Aorta (tissue), 5 donors: ENCODE measurements at places on chromosomes 2 and 18. TPM values are rescaled to one million over a fixed set of nuclear protein-coding genes. Genes with fewer than 3 reads are reported as not detected.
A peak's percentile ranks its signal among the peaks of the same experiment; 100 is the strongest.

GRCh38 chr2:119218478-119219064 lies 5.1 kb upstream of the STEAP3 start:
- H3K27me3 ChIP-seq, result no peaks in the 10 kb centered on the region
- H3K36me3 ChIP-seq, result no peaks in the 10 kb centered on the region
- DNase-seq, result no peak
- H3K27ac ChIP-seq, result no peak overlapping the region

DNA sequence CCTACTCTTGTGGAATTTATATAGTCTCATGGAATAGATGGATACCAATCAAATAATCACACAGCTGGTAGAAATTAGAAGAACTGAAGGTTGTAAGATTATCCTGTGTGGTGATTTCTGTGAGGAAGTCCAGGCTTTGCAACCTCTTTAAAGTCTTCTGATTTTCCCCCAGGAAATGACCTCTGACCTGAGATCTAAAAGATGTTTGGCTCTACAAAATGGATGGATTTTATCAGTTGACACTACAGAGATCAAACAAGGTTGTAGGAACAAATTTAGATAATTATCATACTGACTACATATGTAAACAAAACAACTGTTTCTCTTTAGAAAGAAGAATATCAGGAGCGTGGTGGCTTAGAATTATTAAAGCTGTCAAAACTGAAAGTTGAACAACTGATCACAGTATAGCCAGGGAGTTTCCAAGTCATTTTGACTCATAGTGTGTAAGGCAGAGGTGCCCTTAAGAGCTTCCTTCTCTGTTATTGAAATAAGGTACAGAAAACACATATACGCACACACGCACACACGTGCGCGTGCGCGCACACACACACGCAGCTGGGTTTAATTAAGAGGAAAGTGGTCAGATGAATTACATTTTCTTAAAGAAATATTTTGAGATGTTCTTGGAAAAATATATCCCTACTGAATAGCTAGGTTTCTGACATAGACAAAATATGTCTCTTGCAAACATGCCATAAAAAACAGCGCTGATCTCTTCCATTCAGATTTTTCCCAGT lies 35.5 kb upstream of the PELI1 start:
- H3K4me1 ChIP-seq, result no peaks in the 10 kb centered on the region
- H3K27me3 ChIP-seq, result no peaks in the 10 kb centered on the region
- no peaks in the 10 kb centered on the region for H3K36me3 ChIP-seq
- no peak for DNase-seq

GRCh38 chr2:19695706-19696105 lies 206.1 kb downstream of the TTC32 start:
- no peak overlapping the region for H3K4me3 ChIP-seq
- H3K4me1 ChIP-seq, result no peaks in the 10 kb centered on the region
- DNase-seq, result no peak
- H3K27me3 ChIP-seq, result no peaks in the 10 kb centered on the region

GRCh38 chr2:133986881-133987795 lies 266.7 kb upstream of the MGAT5 start:
- H3K4me1 ChIP-seq, result no peaks in the 10 kb centered on the region
- H3K27ac ChIP-seq, result no peak overlapping the region
- no peaks in the 10 kb centered on the region for H3K36me3 ChIP-seq
- no peak overlapping the region for H3K4me3 ChIP-seq
- no peak for DNase-seq

DNA sequence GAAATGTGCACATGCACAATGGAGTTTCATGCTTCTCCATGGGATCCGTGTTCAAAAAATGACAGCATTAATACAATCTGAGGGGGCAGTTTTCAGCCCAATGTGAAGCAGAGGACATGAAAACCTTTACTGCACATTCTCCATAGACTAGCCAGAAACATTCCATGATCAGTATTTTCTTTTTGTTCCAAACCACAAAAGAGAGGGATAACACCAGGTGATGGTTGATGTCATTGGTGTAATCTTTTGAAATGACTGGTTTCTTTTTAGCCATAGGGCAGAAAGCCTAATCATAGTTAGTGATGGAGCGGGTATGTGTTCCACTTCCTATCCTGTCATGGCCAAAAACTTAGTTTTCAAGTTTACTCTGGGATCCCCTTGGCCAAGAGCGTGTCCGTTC lies 1.8 kb upstream of the KYNU start:
- H3K27me3 ChIP-seq, result no peaks in the 10 kb centered on the region
- H3K4me3 ChIP-seq, result no peak overlapping the region
- H3K36me3 ChIP-seq, result no peaks in the 10 kb centered on the region
- no peaks in the 10 kb centered on the region for H3K4me1 ChIP-seq
- no peak for DNase-seq
- no peak overlapping the region for H3K27ac ChIP-seq

CD226 gene
- 3.2 TPM for total RNA-seq

SIX3 gene
- total RNA-seq, result not detected

CTLA4 gene
- total RNA-seq, result 1.8 TPM

GRCh38 chr18:34742891-34743341 lies 32.8 kb downstream of the DTNA start:
- H3K27ac ChIP-seq, result no peak overlapping the region
- peaks cover 6% of the 10 kb centered on the region for H3K4me1 ChIP-seq
- no peaks in the 10 kb centered on the region for H3K36me3 ChIP-seq
- H3K4me3 ChIP-seq, result no peak overlapping the region

DNA sequence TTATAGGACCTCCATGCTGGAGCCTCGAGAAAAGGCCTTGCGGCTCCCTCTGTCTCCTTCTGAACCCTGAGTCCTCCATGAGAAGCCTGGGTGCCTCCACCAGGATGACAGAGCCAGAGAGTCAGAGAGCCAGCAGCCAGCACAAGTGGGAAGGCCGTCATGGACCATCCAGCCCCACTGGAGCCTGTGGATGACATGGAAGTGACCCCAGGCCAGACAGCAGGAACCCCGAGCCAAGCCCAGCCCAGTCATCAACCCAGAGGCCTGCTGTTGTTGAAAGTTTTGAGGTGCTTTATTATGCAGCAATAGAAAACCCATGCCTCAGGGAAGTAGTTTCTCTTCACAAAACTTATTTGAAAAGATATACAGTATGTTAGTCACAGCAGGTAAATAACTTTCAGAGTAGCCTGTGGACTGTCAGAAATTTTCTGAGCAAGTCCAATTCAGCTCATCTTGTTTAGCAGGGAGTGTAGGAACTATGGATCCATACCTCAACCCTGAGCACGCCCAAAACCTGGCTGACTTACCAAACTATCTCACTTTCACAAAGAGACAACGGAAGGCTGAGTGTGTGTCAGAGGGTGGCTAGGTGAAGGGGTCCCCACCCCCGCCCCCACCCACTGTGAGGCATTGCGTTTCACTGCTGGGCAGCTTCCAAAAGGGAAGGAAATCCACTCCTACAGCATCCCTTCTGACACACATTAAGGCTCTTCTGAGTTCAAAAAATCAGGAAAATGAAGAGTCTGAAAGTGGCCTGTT lies 79.9 kb upstream of the NDUFV2 start:
- H3K27me3 ChIP-seq, result no peaks in the 10 kb centered on the region
- H3K36me3 ChIP-seq, result no peaks in the 10 kb centered on the region
- no peak overlapping the region for H3K4me3 ChIP-seq
- no peaks in the 10 kb centered on the region for H3K4me1 ChIP-seq
- no peak overlapping the region for H3K27ac ChIP-seq

GRCh38 chr2:212858496-212858895 lies 292.9 kb downstream of the IKZF2 start:
- DNase-seq, result no peak
- H3K27ac ChIP-seq, result no peak overlapping the region
- no peaks in the 10 kb centered on the region for H3K36me3 ChIP-seq
- H3K4me1 ChIP-seq, result no peaks in the 10 kb centered on the region

TRABD2A gene
- total RNA-seq, result 2.2 TPM

GRCh38 chr18:28284132-28284531 lies 107.2 kb upstream of the CDH2 start:
- no peaks in the 10 kb centered on the region for H3K4me1 ChIP-seq
- no peak for DNase-seq
- no peaks in the 10 kb centered on the region for H3K36me3 ChIP-seq
- no peaks in the 10 kb centered on the region for H3K27me3 ChIP-seq

- no peaks in the 10 kb centered on the region for H3K36me3 ChIP-seq
- no peaks in the 10 kb centered on the region for H3K27me3 ChIP-seq
- DNase-seq, result no peak
- H3K4me3 ChIP-seq, result no peak overlapping the region
- H3K27ac ChIP-seq, result no peak overlapping the region
Observed at GRCh38 chr18:54636217-54636616, 45.2 kb downstream of the DYNAP start.

SCYGR4 gene
- total RNA-seq, result not detected

GRCh38 chr2:223084873-223085272 lies 32.9 kb downstream of the KCNE4 start:
- H3K4me3 ChIP-seq, result no peak overlapping the region
- no peak for DNase-seq
- no peak overlapping the region for H3K27ac ChIP-seq

HAAO gene
- 22.0 TPM for total RNA-seq

PDE1A gene
- 23.2 TPM for total RNA-seq

DNA sequence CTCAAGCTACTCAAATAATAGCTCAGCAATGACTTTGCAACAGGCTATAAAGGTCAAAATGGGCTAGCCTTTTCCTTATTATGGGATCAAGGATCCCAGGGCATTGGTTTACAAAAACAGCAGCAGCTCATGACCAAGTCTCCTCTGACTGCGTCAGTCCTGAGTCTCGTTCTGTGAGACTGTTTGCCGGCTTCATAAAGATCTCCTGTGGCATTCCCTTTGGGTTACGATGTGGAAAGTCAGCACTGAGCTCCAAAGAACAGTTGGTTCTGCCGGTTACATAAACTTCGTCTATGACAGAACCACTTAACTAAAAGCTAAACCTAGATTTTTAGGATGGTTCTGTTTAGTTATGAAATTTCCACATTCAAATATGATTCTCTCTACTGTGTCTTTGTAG lies 674.9 kb downstream of the ZEB2 start:
- H3K4me3 ChIP-seq, result no peak overlapping the region
- no peak overlapping the region for H3K27ac ChIP-seq
- no peaks in the 10 kb centered on the region for H3K27me3 ChIP-seq
- no peaks in the 10 kb centered on the region for H3K4me1 ChIP-seq
- DNase-seq, result no peak
- H3K36me3 ChIP-seq, result no peaks in the 10 kb centered on the region

IL1R1 gene
- total RNA-seq, result 135 TPM

DNA sequence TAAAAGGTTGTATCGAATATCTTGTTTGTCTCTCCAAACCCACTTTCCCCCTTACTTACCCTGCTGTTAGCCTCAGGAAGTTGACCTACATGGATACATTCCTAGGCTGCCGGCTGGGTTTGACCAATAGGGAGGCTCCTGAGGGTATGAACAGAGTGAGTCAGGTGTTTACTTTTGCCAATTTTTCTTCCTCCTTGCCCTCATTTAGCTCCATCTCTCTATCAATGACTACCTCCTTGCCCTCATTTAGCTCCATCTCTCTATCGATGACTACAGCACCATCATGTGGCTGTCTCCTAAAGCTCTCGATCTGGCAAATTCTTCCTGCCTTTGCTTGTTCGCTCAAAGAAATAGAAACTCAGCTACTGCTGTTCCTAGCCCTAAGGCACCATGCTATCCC lies 571.9 kb upstream of the CRIM1 start:
- H3K36me3 ChIP-seq, result no peaks in the 10 kb centered on the region
- no peaks in the 10 kb centered on the region for H3K4me1 ChIP-seq

- H3K36me3 ChIP-seq, result no peaks in the 10 kb centered on the region
- no peaks in the 10 kb centered on the region for H3K4me1 ChIP-seq
- no peaks in the 10 kb centered on the region for H3K27me3 ChIP-seq
- peak; percentile 26 for DNase-seq
- no peak overlapping the region for H3K4me3 ChIP-seq
- no peak overlapping the region for H3K27ac ChIP-seq
Observed at GRCh38 chr18:12011957-12012549, 30.7 kb downstream of the IMPA2 start.

GPR75 gene
- 3.1 TPM for total RNA-seq

DNA sequence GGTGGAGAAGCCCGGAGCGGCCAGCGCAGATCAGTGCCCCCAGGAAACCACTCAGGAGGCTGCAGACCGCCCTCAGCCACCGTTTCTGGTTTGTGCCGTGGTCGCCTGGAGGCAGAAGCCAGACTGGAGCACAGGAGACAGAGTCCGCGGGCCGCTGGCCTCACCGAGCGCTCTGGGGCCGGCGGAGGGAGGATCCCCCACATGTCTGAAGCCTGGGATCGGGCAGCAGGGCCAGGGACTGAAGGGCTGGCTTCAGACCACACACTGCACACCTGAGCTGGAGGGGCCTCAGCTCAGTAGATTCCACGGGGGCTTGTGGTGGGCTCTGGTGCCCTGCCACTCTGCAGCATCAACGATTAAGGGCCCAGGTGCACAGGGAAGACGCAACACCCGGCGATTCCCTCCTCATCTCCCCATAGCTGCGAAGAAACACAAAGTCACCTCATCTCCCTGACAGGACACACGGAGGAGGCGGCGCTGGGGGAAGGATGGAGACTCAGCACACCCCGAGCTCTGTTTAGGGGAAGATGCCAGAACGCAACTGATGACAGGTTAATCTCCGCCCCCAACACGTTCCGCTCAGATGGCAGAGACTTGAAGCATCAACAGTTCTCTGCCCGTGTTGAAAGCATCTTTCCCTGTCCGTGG lies 408.1 kb downstream of the GALR1 start:
- H3K27ac ChIP-seq, result no peak overlapping the region
- no peaks in the 10 kb centered on the region for H3K27me3 ChIP-seq
- no peaks in the 10 kb centered on the region for H3K4me1 ChIP-seq
- H3K4me3 ChIP-seq, result no peak overlapping the region

- no peaks in the 10 kb centered on the region for H3K4me1 ChIP-seq
- DNase-seq, result no peak
- H3K27ac ChIP-seq, result no peak overlapping the region
- no peaks in the 10 kb centered on the region for H3K27me3 ChIP-seq
Observed at GRCh38 chr18:32271672-32272208, 81.9 kb downstream of the MEP1B start.

LINC00305 gene
- total RNA-seq, result not detected

CXCR1 gene
- 1.8 TPM for total RNA-seq

DNA sequence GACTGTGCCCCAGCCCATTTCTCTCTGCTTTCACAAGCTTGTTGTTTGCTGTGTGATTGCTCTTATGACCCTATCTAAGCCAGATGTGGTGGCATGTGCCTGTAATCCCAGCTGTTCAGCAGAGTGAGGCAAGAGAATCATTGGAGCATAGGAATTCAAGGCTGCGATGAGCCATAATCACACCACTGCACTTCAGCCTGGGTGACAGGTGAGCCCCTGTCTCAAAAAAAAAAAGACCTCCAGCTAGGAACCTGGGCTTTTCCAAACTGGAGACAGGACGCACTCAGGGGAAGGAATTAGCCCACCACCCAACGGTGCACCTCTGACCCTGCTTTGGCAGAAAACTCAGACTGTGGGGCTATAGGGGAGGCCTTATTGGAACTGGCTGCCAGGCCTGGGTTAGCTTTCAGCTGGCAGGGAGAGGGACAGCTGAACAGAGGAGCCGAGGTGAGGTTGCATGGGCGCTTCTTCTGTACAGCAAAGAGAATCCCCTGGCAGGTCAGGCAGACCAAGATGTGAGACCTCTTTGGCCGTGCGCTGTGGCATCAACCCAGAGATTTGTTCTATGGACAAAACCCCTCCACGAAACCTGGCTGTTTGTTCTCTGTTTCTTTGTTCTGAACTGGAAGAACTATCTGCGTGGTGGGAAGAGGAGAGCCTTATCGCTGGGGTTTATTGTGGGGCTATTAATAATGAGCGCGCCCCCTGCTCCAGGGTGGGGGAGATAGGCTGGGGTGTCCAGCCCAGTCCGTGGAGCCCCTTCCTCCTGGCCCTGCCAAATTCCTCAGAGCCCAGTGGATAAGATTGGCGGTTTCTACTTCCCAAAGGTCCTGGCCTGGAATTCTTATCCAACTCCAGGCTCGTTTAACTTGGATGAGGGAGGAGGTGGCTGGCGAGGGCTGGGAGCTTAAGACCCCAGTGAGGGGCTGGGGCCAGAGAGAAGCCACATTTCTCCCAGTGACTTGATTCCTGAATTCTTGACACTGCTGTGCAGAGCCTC lies 38.8 kb upstream of the SMAD7 start:
- no peaks in the 10 kb centered on the region for H3K27me3 ChIP-seq
- DNase-seq, result no peak
- no peaks in the 10 kb centered on the region for H3K4me1 ChIP-seq
- H3K27ac ChIP-seq, result peak overlapping the region; percentile 55

PKDCC gene
- total RNA-seq, result 258 TPM
